ENCODE measurements at places on chromosomes 7 and 10.

- no peak for DNase-seq
Observed at GRCh38 chr7:41809529-41809939, 106.6 kb upstream of the INHBA start.

- no peak for DNase-seq
Observed at GRCh38 chr7:31083210-31083786, 31.2 kb downstream of the ADCYAP1R1 start.

GRCh38 chr7:33937871-33938270 lies 32.5 kb downstream of the BMPER start:
- DNase-seq: no peak

- DNase-seq: no peak
Observed at GRCh38 chr7:74284781-74285259, 4.4 kb upstream of the CLIP2 start.

DNA sequence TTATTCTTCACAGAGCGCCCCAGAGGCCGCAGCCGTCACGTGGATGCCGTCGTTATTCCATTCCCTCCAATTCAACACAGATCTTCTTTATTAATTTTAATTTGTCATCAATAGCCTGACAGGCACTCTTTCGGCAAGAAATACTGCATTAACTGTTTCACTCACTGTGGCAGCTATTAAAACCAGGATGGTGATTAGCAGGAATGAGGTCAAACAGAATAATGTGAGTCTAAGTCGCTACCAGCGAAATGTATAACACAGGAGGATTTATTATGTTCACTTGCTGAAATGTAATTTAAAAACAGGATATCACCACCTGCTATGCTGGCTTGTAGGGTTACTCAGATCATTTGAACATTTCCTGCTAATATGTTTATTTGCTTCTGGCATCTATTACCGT lies 74.2 kb upstream of the MGMT start:
- no peak for DNase-seq

DNA sequence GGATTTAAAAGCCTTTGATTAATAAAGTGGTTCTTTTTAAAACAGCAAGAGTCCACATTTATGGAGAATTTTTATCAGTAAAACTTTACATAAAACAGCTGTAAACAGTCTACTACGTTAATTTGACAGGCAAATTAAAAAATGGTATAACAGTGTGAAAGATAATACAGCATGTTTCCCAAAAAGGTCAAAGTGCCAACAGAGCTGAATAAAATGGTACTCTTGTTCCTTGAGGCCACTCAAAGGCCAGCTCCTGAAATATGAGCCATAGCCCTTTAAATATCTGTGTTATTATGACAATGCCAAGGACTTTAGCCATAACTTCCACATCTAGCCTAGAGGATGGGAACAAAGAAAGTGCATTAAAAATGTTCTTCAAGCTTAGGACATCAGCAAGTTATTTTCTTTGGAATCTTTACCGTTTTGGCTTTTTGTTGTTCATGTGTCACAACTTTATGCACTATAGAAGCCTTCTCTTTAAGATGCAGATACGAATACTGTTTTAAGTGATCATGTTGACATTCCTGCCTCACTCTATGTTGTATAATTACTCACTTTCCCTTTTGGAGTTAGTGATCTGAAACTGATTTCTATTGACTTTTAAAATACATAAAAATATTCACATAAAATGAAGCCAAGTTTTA lies 165.6 kb downstream of the RNLS start:
- DNase-seq: no peak

GRCh38 chr7:55246171-55246570 lies 119.0 kb upstream of the LANCL2 start:
- no peak for DNase-seq

DNA sequence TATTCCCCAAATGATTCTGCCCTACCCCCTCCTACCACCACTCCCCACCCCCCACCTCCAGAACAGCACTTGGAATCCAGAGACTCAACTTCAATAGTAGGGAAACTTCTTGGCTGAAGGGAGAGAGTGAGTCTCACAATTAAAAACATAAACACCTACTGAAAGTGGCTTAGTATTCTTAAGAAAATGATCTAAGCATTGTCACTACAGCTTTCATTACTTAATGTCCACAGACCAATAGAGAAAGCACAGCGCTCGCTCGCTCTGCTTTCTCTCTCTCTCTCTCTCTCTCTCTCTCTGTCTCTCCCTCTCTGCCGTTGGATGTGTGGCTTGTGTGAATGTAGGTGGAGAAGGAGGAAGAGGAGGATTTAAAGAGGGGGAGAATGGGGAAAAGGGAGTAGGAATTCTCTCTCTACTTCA lies 1.5 kb upstream of the SEMA3A start:
- no peak for DNase-seq

Measured in fibroblast of the conjunctiva (primary cell).